ENCODE measurements at places on chromosomes 5 and 9.

GRCh38 chr5:95284572-95285408 is at the start of gene MCTP1:
TSS of gene MCTP1 (minus strand) at chr5:95285094.
- H3K27ac ChIP-seq: no peak within 1 kb of the TSS
- peaks cover 33% of the 10 kb centered on the region for H3K27me3 ChIP-seq
- H3K36me3 ChIP-seq: no peaks in the 10 kb centered on the region
- H3K4me1 ChIP-seq: peaks cover 13% of the 10 kb centered on the region
- peak within 1 kb of the TSS; percentile 64 for H3K4me3 ChIP-seq
- DNase-seq: no peak

- peaks cover 32% of the 10 kb centered on the region for H3K4me1 ChIP-seq
- no peaks in the 10 kb centered on the region for H3K27me3 ChIP-seq
- peaks cover 4% of the 10 kb centered on the region for H3K36me3 ChIP-seq
Observed at GRCh38 chr9:105254226-105254625, 9.8 kb downstream of the SLC44A1 start.

DNA sequence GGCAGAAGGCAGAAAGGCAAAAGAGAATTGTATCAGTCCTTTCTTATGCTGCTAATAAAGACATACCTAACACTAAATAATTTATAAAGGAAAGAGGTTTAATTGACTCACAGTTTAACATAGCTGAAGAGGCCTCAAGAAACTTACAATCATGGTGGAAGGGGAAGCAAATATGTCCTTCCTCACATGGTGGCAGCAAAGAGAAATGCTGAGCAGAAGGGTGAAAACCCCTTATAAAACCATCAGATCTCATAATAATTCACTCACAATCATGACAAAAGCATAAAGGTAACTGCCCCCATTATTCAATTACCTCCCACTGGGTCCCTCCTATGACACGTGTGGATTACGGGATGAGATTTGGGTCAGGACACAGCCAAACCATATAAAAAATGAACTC is 312.5 kb upstream of the PTGER4 start:
- H3K27me3 ChIP-seq: peaks cover 1% of the 10 kb centered on the region
- no peaks in the 10 kb centered on the region for H3K4me1 ChIP-seq
- H3K4me3 ChIP-seq: no peak overlapping the region
- H3K27ac ChIP-seq: no peak overlapping the region
- peak; percentile 12 for DNase-seq
- H3K36me3 ChIP-seq: peaks cover 6% of the 10 kb centered on the region

DNA sequence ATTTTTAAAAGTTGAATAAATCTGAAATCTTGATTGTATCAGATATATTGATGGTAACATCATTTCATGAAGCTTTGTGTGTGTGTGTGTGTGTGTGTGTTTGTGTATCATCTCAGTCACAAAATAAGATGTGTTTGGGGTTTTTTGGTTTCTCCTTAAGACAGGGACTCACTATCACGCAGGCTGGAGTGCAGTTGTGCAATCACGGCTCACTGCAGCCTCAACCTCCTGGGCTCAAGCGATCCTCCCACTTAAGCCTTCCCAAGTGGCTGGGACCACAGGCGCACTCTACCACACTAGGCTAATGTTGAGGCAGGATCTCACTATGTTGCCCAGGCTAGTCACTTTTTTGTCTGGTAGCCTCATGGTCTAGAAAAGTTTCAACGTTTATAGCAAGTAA is 83.4 kb upstream of the DMRT1 start:
- no peak overlapping the region for H3K4me3 ChIP-seq
- H3K4me1 ChIP-seq: peaks cover 31% of the 10 kb centered on the region
- H3K27me3 ChIP-seq: no peaks in the 10 kb centered on the region
- peaks cover 2% of the 10 kb centered on the region for H3K36me3 ChIP-seq

GRCh38 chr9:123434619-123435240 is 78.7 kb downstream of the CRB2 start:
- no peaks in the 10 kb centered on the region for H3K4me1 ChIP-seq
- DNase-seq: no peak
- peaks cover 10% of the 10 kb centered on the region for H3K36me3 ChIP-seq
- H3K4me3 ChIP-seq: no peak overlapping the region
- peaks cover 3% of the 10 kb centered on the region for H3K27me3 ChIP-seq

DNA sequence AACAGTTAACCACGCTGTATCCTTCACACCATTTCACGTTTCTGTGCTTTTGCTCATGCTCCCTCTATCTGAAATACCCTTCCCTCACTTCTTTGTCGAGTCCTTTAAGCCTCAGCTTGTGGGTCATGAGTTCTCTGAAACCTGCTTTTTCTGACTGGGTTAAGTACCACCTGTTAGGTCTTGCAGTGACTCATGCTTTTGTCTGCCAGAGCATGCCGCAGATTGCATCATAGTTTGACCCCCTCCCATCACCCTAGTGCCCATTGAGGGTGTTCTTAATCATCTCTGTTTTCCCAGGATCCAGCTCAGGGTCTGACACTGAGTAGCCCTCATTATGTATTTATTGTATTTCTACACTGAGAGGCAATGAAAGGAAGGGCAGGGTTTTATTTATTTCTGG is 190.2 kb downstream of the ASTN2 start:
- no peak for DNase-seq
- H3K27ac ChIP-seq: no peak overlapping the region
- H3K27me3 ChIP-seq: no peaks in the 10 kb centered on the region

DNA sequence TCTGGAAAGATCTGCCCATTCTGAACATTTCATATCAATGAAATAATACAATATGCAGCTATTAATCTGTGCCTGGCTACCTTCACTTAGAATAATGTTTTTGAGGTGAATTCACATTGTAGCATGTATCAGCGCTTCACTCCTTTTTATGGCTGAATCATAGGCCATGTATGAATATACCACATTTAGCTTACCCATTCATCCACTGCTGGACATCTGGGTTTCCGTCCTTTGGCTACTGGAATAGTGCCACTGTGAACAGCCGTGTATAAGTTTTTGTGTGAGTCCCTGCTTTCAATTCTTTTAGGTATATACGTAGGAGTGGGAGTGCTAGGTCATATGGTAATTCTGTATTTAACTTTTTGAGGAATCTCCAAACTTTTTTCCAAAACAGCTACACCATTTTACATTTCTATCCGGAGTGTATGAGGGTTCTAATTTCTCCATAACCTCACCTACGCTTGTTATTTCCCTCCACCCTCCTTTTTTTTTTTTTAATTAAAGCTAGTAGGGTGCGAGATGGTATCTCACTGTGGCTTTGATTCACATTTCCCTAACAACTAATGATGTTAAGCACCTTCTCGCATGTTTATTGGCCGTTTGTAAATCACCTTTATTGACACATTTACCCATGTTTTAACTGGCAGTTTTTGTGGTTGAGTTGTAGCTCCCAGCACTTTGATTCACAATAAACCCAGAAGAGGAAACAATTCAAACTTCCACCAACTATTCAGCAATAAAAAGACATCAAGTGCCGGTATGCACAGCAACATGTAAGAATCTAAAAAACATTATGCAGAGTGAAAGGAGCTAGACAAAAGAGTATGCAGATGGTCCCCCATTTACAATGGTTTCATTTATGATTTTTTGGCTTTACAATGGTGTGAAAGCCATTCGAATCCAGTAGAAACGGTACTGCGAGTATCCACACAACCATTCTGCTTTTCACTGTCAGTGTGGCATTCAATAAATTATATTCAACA is 8.1 kb downstream of the SEMA4D start:
- no peak for DNase-seq
- no peak overlapping the region for H3K4me3 ChIP-seq
- H3K4me1 ChIP-seq: no peaks in the 10 kb centered on the region
- no peak overlapping the region for H3K27ac ChIP-seq
- H3K36me3 ChIP-seq: no peaks in the 10 kb centered on the region

GRCh38 chr5:102691434-102691833 is 63.7 kb upstream of the PAM start:
- H3K4me1 ChIP-seq: no peaks in the 10 kb centered on the region
- H3K27ac ChIP-seq: no peak overlapping the region
- no peak for DNase-seq
- peaks cover 3% of the 10 kb centered on the region for H3K27me3 ChIP-seq
- no peaks in the 10 kb centered on the region for H3K36me3 ChIP-seq

GRCh38 chr9:128920381-128921058 is at the start of gene PHYHD1:
TSS of gene PHYHD1 (plus strand) at chr9:128920982. CDS start at chr9:128922324, 1,342 bp downstream.
- peak within 1 kb of the TSS; percentile 84 for H3K4me3 ChIP-seq
- no peaks in the 10 kb centered on the region for H3K27me3 ChIP-seq
- peak within 1 kb of the TSS; percentile 80 for H3K27ac ChIP-seq
- H3K4me1 ChIP-seq: peaks cover 48% of the 10 kb centered on the region
- H3K36me3 ChIP-seq: peaks cover 18% of the 10 kb centered on the region
- DNase-seq: peak; percentile 74

DNA sequence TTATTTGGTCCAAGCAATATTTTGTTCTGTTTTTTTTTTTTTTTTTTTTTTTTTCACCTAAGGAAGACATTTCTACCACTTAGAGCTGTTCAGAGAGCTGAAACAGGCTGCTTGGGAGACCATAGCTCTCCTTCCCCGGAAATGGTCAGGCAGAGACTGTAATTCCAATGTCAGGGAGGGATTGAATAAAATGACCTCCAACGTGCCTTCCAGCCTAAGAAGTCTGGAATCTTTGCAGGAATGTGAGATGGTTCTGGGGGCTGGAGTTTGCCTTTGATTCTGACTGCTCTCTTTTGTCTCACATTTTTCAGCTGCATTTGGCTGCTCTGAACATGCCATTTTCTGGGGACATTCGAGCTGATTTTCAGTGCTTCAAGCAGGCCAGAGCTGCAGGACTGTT is 38.3 kb upstream of the TGFBR1 start:
- DNase-seq: no peak
- no peaks in the 10 kb centered on the region for H3K36me3 ChIP-seq
- peaks cover 35% of the 10 kb centered on the region for H3K4me1 ChIP-seq

DNA sequence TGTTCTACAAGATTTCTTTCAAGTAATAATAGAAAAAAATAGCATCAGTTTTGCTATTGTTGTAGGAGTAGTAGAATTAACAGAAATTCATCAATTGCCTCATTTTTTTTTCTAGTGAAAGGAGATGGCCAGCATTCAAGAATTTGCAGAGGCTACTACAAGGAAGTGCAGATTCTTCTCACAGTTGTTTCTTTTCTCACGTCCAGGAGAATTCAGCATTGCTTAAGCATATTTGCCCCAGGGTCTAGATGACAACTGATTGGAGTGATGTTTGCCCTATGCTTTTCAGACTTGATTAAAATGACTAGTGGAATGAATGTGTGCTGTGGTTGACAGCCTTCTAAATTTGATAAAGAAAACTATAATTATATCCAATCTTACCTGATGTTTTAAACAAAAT is 46.6 kb upstream of the SLC12A2 start:
- H3K4me1 ChIP-seq: peaks cover 62% of the 10 kb centered on the region
- no peaks in the 10 kb centered on the region for H3K27me3 ChIP-seq
- DNase-seq: no peak
- H3K4me3 ChIP-seq: no peak overlapping the region
- peaks cover 14% of the 10 kb centered on the region for H3K36me3 ChIP-seq

- peaks cover 8% of the 10 kb centered on the region for H3K4me1 ChIP-seq
- no peak for DNase-seq
- no peak overlapping the region for H3K27ac ChIP-seq
- no peaks in the 10 kb centered on the region for H3K36me3 ChIP-seq
- H3K4me3 ChIP-seq: no peak overlapping the region
Observed at GRCh38 chr5:170159947-170160346, 54.2 kb downstream of the FOXI1 start.

- no peak for DNase-seq
- H3K4me1 ChIP-seq: no peaks in the 10 kb centered on the region
Observed at GRCh38 chr5:152178350-152178699, 226.8 kb downstream of the NMUR2 start.

GRCh38 chr9:73539881-73540390 is 388.3 kb downstream of the ANXA1 start:
- no peaks in the 10 kb centered on the region for H3K4me1 ChIP-seq
- H3K27ac ChIP-seq: no peak overlapping the region
- no peak for DNase-seq
- H3K36me3 ChIP-seq: no peaks in the 10 kb centered on the region
- H3K4me3 ChIP-seq: no peak overlapping the region

DNA sequence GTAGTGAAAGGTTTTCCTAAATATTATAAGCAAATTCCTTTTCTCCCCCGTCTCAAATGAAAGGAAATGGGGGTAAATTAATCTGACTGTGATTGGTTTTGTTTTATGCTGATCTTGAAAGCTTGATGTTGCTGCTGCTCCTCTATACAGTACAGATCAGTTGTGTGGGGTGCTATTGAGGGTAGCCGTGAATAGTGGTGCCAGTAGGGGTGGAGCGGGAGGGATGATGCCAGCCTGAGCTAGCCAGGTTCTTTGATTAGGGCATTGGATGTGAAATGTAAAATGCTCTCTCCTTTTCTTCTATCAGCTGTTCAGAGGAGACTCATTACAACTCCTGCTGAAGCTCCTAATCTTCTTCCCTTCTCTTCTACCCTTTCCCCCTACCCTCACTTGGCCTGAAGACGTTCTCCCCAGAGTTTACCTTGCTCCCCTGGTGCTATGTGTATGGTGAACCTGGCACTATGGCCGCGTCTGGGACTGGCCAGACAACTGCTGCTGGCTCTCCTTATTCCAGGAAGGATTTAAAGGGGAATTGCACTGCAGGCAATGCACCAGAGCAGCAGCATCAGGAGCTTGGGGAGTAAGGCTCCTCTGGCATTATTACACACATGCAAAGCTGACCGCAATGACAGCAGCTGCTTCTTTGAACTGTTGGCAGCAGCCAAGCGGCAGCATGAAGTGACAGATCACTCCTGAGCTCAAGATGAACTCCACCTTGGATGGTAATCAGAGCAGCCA is 566 bp downstream of the GPR21 start:
- H3K27me3 ChIP-seq: no peaks in the 10 kb centered on the region
- no peak overlapping the region for H3K4me3 ChIP-seq
- H3K27ac ChIP-seq: no peak overlapping the region
- H3K36me3 ChIP-seq: peaks cover 8% of the 10 kb centered on the region
- DNase-seq: no peak

DNA sequence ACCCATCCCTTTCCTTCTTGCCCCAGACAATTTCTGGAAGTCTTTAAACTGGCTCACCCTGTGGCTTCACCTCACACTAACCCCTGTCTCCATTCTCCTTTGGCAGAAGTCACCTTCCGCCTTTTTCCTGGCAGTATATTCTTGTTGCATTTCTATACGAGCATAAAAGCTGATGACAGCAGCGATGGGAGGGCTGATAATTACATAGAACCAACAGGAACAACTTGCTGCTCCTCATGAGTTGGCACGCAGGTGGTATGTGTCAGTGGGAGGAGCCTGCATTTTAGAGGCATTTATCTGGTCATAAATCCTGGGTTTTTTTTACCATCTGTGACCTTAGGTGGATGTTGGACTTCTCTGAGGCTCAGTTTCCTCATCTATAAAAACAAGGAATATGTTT is 61.4 kb upstream of the CKMT2 start:
- peaks cover 15% of the 10 kb centered on the region for H3K27me3 ChIP-seq
- no peak overlapping the region for H3K4me3 ChIP-seq
- no peaks in the 10 kb centered on the region for H3K36me3 ChIP-seq
- DNase-seq: no peak
- no peaks in the 10 kb centered on the region for H3K4me1 ChIP-seq

GRCh38 chr9:127522727-127523126 is 71.4 kb downstream of the LRSAM1 start:
- peaks cover 67% of the 10 kb centered on the region for H3K36me3 ChIP-seq
- peaks cover 40% of the 10 kb centered on the region for H3K27me3 ChIP-seq
- H3K4me3 ChIP-seq: peak overlapping the region; percentile 74
- DNase-seq: peak; percentile 57
- peak overlapping the region; percentile 98 for H3K27ac ChIP-seq
- peaks cover 91% of the 10 kb centered on the region for H3K4me1 ChIP-seq

- H3K27me3 ChIP-seq: no peaks in the 10 kb centered on the region
- peak overlapping the region; percentile 20 for H3K27ac ChIP-seq
- DNase-seq: no peak
- peaks cover 26% of the 10 kb centered on the region for H3K4me1 ChIP-seq
- no peaks in the 10 kb centered on the region for H3K36me3 ChIP-seq
Observed at GRCh38 chr5:169183576-169183975, 117.4 kb downstream of the SLIT3 start.

- H3K4me3 ChIP-seq: no peak overlapping the region
- no peak overlapping the region for H3K27ac ChIP-seq
- H3K27me3 ChIP-seq: no peaks in the 10 kb centered on the region
Observed at GRCh38 chr9:88949425-88949824, 41.8 kb upstream of the S1PR3 start.
